Activated CD4-positive, alpha-beta memory T cell treated with anti-CD3 and anti-CD28 coated beads for 36 hours (primary cell): ENCODE measurements at places on chromosomes 5 and 9. TPM values are rescaled to one million over a fixed set of nuclear protein-coding genes. Genes with fewer than 3 reads are reported as not detected.

Gene TMEM215
- not detected for total RNA-seq

Gene ENTREP1
- total RNA-seq: not detected

Gene NTNG2
- 0.77 TPM for total RNA-seq

Gene TPM2
- 5.3 TPM for total RNA-seq

Gene CTNND2
- not detected for total RNA-seq

Gene CDKN2B
- total RNA-seq: 0.10 TPM

Gene SPATA31C1
- total RNA-seq: not detected

Gene TMEFF1
- total RNA-seq: 0.95 TPM

Gene F2RL2
- not detected for total RNA-seq

Gene HTR4
- total RNA-seq: not detected

Gene TLX3
- total RNA-seq: not detected

Gene TEK
- total RNA-seq: not detected

Gene DOCK2
- 205 TPM for total RNA-seq

Gene PCDHGB7
- not detected for total RNA-seq

Gene CFAP157
- total RNA-seq: not detected

Gene CARD9
- total RNA-seq: 1.4 TPM

Gene GPX8
- not detected for total RNA-seq

Gene CCDC171
- 2.5 TPM for total RNA-seq
